Activated CD8-positive, alpha-beta memory T cell treated with anti-CD3 and anti-CD28 coated beads for 48 hours (primary cell): ENCODE measurements at places on chromosomes 12 and 14.

GRCh38 chr12:27467641-27468040, 21.1 kb downstream of the SMCO2 start:
- no peak for DNase-seq

DNA sequence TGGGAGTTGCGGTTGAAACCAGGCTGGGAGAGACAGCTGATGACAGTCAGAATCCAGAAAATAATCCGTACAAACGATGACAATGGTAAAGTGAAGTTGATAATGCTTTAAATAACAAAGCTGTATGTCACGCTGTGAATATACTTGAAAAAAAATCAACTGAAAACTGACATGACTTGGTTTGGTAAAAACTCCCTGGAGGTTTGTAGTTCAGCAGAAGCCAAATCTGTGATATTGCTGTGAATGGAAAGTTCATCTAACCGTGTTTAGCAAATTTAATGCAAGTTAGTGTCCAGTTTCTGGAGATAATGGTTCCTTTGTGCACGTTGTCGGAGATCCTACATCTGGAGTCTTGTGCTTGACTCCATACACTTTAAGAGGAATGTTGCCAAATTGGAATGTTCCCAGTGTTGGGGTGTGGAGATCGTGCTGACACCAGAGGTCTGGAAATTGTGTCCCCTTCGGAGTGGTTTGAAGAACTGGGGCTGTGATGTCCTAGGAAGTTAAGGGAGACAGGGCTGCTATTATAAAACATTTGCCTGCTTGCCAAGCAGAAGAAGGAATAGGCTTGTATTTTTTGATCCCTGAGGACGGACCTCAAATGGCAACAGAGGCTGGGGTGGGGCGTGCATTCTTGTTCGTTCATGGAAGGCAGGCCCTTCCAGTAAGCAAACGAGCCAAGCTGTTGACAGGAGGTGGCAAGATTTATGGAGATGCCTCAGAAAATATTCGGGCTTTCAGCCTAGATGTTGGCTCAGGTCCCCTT, 30.6 kb downstream of the PPFIBP1 start:
- no peak for DNase-seq

- DNase-seq: no peak
Observed at GRCh38 chr12:131565267-131566015, 145.4 kb upstream of the SFSWAP start.

DNA sequence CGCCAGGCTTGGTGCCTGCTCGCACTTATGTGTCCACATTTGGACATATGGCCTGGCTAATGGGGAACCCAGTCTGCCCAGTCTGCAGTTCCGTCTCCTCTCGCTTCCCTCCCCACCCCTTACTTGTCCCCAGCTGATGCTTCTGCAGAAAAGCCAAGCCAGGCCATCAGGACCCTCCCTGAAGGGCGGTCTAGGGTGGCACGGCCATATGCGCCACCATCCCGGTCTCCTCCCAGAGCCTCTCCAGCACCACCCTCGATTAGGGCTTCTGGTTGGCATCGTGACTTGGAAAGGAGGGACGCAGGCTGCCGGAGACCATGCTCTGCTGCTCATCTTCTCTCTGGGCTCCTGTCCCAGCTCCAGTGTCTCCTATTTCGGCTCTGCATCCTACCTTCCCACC, 54.6 kb downstream of the CALM1 start:
- no peak for DNase-seq
